Naive thymus-derived CD4-positive, alpha-beta T cell (primary cell): ENCODE measurements at places on chromosomes 7 and 10. TPM values are rescaled to one million over a fixed set of nuclear protein-coding genes. Genes with fewer than 3 reads are reported as not detected.

- H3K27me3 ChIP-seq: no peaks in the 10 kb centered on the region
- H3K4me1 ChIP-seq: no peaks in the 10 kb centered on the region
- H3K36me3 ChIP-seq: no peaks in the 10 kb centered on the region
Observed at GRCh38 chr7:35993676-35994606, 159.1 kb upstream of the EEPD1 start.

DNA sequence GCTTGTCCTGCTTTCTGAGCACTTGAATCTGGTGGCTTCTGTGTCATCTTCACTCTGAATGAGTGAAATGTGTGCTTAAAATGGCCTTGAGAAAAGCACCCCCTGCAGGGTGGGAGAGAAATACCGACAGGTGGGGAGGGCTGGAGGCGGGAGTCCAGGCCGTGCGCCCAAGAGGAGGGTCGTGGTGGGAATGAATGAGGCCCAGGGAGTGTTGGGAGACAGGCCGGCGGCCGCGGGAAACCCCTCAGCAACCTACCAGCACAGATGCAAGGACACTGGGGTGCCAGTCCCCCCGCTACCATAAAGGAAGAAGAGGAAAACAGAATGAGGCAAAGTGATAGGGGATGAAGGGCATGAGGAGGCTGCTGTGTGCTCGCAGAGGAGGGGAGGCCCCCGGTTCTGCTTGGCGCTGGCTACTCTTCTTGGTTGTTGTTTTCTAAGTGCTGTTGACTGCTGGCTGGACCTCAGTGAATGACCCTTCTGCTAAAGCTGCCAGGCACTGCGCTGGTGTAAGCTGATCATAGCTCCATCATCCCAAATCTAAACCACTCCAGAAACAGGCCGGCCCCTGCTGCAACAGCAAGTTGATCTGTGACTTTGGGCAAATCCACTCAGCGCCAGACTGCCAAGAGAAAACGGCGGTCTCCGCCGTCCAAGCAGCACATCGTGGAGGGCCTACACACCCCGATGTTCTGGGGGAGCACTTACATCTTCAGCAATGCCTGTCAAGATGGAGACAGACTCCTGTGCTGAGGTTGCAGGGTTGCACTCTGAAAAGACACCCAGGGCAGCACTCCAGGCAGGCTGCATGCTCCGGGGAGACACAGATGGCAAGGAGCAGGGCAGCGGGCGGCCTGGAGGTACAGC lies 378.5 kb downstream of the DNAJB6 start:
- no peak overlapping the region for H3K27ac ChIP-seq
- DNase-seq: no peak
- H3K4me1 ChIP-seq: no peaks in the 10 kb centered on the region
- no peaks in the 10 kb centered on the region for H3K27me3 ChIP-seq

- H3K4me1 ChIP-seq: peaks cover 30% of the 10 kb centered on the region
- no peak overlapping the region for H3K4me3 ChIP-seq
- no peaks in the 10 kb centered on the region for H3K27me3 ChIP-seq
Observed at GRCh38 chr7:75725306-75725705, 13.4 kb downstream of the HIP1 start.

DNA sequence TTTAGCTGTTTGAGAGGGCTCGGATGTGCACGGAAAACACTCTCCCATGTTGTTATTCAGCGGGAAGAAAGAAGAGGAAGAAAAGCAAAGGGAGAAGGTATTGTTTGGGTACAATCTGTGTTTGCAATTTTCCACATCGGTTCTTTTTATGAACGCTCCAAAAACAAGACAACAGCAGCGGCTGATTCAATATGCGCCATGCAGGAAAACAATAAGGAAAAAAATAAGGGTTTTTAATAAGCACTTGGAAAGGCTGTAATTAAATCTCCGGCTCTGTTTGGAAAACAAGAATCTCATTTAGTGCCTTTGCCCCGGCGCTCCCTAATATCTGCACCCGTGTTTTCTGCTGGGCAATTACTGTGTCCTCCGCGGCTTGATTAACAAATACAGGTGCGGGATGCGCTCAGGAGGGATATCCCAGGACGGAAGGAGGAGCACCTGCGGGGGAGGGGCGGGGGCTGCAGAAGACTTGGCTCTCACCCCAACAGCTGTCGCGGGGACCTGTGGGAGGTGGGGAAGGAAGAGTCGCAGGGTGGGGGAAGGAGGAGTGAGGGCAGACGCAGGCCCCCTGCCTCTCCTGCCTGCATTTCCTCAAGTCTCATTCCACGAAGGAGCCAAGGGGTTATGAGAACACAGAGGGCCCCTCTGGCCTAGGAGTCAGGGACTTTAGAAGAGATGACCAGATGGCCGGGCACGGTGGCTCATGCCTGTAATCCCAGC lies 181.5 kb upstream of the PODXL start:
- no peak overlapping the region for H3K4me3 ChIP-seq
- DNase-seq: no peak

DNA sequence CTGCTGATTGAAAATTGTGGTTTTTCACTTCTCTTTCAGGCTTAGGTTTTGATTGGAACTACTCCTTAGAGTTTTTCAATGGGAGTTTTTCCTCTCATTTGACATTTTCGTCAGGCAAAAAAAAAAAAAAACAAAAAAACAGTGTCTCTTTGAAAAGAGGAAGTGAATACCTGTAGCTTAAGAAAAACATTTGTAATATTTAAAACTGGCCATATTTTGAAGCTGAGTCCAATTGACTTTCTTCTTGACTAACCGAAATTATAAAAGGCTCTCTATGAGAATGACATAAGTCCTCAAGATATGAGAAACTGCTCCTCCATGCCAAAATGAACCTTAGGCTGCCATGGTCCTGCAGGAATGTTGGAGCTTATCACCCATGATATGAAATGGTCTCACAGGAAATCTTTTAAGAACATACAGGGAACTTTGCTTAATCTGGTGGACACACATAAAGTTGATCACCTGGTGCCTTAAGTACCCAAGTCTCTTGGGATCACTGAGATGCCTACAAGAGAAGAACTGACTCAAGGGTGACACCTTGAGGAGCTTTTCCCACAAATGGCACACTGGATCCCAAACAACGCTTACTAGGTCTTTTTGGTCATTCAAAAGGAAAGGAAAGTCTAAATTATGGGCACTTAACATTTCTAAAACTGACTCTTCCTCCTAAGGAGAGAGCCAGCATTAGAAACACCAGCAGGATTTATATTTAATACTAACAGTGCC lies 263.4 kb downstream of the CDC14C start:
- H3K27ac ChIP-seq: no peak overlapping the region
- H3K36me3 ChIP-seq: no peaks in the 10 kb centered on the region
- no peak for DNase-seq
- no peaks in the 10 kb centered on the region for H3K4me1 ChIP-seq

GRCh38 chr7:127514499-127514898 lies 70.9 kb downstream of the GCC1 start:
- peaks cover 3% of the 10 kb centered on the region for H3K27me3 ChIP-seq
- H3K4me3 ChIP-seq: no peak overlapping the region
- H3K36me3 ChIP-seq: no peaks in the 10 kb centered on the region
- no peaks in the 10 kb centered on the region for H3K4me1 ChIP-seq
- no peak overlapping the region for H3K27ac ChIP-seq
- peak; percentile 41 for DNase-seq

- no peak for DNase-seq
- H3K36me3 ChIP-seq: no peaks in the 10 kb centered on the region
- no peaks in the 10 kb centered on the region for H3K27me3 ChIP-seq
- no peaks in the 10 kb centered on the region for H3K4me1 ChIP-seq
- no peak overlapping the region for H3K27ac ChIP-seq
Observed at GRCh38 chr10:124601431-124602120, 140.0 kb downstream of the LHPP start.

GNGT1 gene
- not detected for total RNA-seq

GRCh38 chr10:28810057-28810870 lies 132.9 kb downstream of the BAMBI start:
- no peaks in the 10 kb centered on the region for H3K27me3 ChIP-seq
- H3K4me3 ChIP-seq: no peak overlapping the region
- no peaks in the 10 kb centered on the region for H3K4me1 ChIP-seq
- no peaks in the 10 kb centered on the region for H3K36me3 ChIP-seq
- H3K27ac ChIP-seq: no peak overlapping the region

DNA sequence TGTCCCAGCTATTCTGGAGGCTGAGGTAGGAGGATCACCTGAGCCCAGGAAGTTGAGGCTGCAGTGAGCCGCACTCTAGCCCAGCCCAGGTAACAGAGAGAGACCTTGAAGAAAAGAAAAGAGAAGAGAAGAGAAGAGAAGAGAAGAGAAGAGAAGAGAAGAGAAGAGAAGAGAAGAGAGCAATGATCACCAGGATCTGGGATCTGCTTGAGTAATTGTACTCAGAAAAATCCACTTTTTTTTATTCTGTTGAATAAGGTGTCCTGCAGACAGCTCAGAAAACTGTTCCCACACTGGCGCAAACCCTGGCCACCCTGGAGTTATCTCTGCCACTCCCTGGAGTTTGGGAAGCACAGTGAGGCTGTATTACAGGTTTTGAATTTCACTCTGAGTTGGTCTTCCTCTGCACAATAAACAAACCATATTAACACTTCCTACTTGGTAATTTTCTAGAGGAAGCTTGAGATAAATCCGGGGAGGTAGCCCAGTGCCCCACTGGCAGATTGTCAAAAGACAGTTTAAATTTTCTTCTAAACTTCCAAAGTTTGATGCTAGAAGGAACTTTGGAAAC lies 9.6 kb upstream of the OAT start:
- H3K27me3 ChIP-seq: no peaks in the 10 kb centered on the region
- no peak overlapping the region for H3K27ac ChIP-seq
- H3K4me1 ChIP-seq: no peaks in the 10 kb centered on the region
- DNase-seq: no peak

DNA sequence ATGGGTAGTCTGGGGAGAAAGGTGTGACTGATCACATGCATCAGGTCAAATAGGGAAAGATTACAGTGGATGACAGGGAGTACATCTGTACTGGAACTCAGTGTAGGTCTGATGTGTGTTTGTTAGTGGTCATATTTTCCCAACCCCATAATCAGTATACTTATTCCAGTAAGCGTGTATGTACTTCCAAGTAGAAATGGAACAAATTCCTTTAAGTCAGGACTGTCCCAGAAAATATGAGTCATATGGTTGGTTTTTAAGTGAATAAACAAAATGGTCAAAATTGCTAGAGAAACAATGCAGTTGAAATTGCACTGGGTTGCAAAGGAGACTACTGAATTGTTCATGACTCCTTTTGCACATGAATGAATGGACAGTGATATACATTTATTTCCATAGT lies 118.8 kb upstream of the MYO3A start:
- DNase-seq: no peak
- no peak overlapping the region for H3K27ac ChIP-seq
- no peaks in the 10 kb centered on the region for H3K36me3 ChIP-seq
- H3K4me3 ChIP-seq: no peak overlapping the region
- no peaks in the 10 kb centered on the region for H3K27me3 ChIP-seq

- no peaks in the 10 kb centered on the region for H3K36me3 ChIP-seq
- no peak overlapping the region for H3K4me3 ChIP-seq
- DNase-seq: no peak
- no peak overlapping the region for H3K27ac ChIP-seq
- no peaks in the 10 kb centered on the region for H3K27me3 ChIP-seq
- H3K4me1 ChIP-seq: no peaks in the 10 kb centered on the region
Observed at GRCh38 chr7:80967917-80968297, 49.1 kb upstream of the SEMA3C start.

DNA sequence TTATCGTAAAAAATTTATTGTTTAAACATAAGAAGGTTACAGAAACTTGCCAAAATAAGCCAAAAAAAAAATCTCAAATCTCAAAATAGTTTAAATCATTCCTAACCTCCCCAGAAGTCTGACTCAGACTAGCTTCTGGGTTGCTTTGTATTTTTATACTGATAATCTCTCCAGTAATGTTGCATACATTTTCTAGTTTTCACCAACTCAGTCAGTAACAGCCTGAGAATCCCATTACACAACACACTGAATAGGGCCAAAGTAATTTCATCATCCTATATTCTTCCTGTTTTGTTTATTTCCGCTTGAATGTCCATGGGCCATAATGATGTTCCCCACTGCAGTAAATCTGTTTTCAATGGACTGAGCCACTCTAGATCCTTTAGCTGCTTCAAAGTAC lies 478.5 kb downstream of the GPAM start:
- DNase-seq: no peak
- no peaks in the 10 kb centered on the region for H3K27me3 ChIP-seq
- no peak overlapping the region for H3K27ac ChIP-seq

- H3K27me3 ChIP-seq: no peaks in the 10 kb centered on the region
- H3K4me1 ChIP-seq: peaks cover 35% of the 10 kb centered on the region
- peak overlapping the region; percentile 82 for H3K27ac ChIP-seq
- H3K4me3 ChIP-seq: peak overlapping the region; percentile 81
Observed at GRCh38 chr10:101816913-101817336, 1.3 kb downstream of the OGA start.

- no peak overlapping the region for H3K4me3 ChIP-seq
- H3K4me1 ChIP-seq: no peaks in the 10 kb centered on the region
- no peak overlapping the region for H3K27ac ChIP-seq
- DNase-seq: no peak
- H3K27me3 ChIP-seq: no peaks in the 10 kb centered on the region
Observed at GRCh38 chr7:134957005-134957404, 29.3 kb upstream of the AGBL3 start.

HTR5A gene
- not detected in 2 replicates for total RNA-seq

DNA sequence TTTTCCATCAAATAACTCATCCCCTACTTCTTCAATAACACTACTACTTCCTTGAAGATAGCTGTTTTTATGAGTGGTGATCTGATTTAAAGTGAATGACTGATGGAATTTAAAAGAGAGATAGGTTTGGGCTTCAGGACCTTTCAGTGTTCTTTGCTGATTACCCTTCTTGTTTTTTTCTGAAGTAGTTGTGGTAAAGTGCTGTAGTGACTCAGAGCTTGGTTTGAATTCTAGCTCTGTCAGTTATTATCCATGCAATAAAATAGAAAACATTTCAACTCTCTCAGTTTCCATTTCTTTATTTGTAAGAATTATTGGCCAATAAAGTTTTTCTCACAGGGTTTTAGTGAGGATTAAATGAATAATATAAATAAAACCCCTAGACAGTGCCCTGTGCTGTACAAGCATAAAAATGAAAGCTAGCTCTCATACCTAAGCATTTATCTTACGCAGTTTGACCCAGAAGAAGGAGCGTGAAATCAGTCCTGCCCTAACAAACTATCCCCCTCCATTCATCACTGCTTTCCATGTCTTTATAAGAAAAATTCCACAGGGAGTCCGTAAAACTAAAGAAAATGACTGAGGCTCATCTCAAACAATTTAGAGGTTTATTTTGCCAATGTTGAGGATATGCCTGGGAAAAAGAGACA lies 25.1 kb upstream of the AKAP9 start:
- peaks cover 3% of the 10 kb centered on the region for H3K4me1 ChIP-seq
- H3K27ac ChIP-seq: no peak overlapping the region
- H3K27me3 ChIP-seq: no peaks in the 10 kb centered on the region
- DNase-seq: no peak
- no peak overlapping the region for H3K4me3 ChIP-seq
